NCI-H1048 (cell line): ENCODE measurements at places on chromosomes 16 and 17.

- no peak for DNase-seq
Measured at GRCh38 chr16:68764862-68765261, 27.8 kb downstream of the CDH1 start.

DNA sequence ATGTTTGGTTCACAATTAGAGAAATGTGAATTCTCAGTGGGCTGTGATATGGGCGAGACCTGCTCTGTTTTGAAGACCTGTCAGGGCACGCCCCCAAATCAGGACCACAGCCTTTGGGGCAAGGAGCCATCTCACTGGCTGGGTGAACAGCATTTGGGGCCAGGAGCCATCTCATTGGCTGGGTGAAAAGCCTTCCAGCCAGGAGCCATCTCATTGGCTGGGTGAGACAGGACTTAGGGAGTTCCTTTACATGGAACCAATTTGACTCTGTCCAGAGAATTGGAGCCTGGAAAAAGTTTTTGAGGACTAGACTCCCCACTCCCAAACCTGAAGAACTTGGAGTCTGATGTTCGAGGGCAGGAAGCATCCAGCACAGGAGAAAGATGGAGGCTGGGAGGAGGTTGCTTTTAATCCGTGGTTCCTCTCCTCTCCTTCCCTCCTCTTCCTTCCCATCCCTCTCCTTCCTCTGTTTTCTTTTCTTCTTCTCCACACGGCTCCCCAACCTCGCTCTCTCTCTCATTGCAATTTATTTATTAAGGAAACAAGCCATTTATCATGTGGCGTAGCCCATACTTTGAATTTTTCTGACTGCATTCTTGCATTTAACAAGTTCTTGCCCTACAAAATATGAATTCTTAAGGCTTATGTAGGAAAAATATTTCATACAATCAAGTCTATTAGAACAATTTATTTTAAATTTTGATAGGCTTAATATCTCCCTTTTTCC is 19.7 kb downstream of the FOXL1 start:
- DNase-seq, result no peak

DNA sequence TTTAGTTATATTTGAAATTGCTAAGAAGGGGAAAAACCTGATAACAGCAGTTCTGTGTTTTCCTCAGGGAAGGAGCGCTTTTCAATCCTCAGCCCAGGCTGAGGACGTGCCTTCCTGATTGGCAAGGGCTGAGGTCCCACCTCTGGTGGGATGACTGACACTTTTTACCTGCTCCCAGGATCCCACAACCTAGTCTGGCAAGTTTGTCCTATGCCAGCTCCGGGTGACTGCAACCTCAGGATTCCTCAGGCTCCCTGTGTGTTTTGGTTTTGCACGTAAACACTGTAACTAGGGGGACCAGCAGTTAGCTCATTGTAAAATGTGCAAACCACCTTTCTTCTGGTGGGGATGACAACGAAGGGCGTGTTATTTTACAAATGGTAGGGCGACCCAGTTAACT is 7.5 kb downstream of the MARCHF10 start:
- DNase-seq, result no peak

DNA sequence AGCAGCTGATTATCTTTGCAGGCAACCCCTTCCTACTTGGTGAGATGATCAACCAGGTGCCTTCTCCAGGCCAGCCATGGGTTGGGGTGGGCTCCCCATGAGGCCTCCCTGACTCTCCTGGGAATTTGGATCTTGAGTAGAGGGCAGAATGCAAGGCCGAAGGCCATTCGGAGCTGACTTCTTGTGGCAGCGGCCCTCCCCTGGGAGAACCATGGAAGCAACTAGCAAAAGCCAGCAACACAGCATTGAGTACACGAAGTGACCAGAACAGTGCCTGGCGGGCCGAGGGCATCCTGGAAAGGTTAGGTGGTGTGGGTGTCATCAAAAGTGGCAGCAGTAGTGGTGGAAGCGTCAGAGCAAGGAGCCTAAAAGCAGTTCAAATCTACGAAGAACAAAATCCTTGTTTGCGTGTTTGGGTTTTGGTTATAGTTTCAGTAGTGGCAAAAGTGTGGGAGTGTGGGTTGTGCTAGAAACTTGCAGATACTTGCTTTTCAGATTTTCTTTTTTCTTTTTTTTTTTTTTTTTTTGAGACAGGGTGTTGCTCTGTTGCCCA is 2.0 kb upstream of the ALDH3A1 start:
- no peak for DNase-seq

DNA sequence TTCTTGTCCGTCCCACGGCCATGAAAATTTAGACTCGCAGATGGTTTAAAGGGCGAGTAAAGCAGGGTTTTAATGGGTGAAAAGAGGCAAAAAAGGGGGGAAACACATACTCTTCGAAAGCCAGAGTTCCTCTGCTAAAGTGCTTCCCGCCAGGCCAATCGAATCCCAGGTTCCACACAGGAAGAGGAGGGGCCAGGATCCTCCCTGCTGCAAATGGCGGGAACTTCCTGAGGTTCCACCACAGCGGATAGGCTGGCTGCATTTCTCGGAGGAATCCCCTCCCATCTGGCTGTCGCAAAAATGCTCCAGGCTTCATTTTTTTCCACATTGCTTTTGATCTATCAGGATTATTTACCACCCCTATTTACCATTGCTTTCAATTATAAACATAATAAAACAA is 670.1 kb upstream of the CA10 start:
- no peak for DNase-seq

- no peak for DNase-seq
Measured at GRCh38 chr16:66976746-66977145, 11.6 kb upstream of the CES4A start.

DNA sequence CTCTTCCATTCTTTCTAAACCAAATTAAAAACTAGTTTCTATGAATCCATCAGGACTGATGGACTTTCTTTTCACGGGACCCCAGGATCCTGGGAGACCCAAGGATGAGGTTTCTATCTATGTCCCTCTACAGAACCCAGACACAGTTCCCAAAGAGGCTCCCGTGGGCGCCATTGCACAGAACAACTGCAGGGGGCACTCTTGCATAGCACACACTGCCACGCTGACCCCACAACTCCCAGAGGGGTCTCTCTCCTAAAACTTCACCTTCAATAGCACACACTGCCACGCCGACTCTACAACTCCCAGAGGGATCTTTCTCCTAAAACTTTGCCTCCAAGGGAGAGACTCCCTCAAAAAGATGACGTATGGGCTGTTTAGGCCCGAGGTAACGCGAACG is 9.0 kb downstream of the ABR start:
- no peak for DNase-seq

DNA sequence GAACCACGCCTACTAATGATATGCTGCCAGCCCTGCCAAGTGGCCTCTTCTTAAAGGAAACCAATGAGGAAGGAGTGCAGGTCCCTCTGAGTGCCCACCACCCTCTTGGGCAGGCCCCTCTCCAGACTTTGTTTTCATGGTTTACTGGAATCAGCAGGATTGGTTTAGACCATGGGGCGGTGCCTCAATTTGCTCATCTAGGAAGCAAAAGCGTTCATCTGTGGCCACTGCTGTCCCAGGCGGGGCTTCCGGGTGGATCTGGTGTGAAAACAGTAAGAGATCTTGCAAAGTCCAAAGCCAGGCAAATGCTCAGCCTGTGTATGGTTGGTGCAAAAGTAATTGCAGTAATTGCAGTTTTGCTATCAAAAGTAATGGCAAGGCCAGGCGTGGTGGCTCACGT is 71.3 kb downstream of the AMFR start:
- DNase-seq, result no peak

DNA sequence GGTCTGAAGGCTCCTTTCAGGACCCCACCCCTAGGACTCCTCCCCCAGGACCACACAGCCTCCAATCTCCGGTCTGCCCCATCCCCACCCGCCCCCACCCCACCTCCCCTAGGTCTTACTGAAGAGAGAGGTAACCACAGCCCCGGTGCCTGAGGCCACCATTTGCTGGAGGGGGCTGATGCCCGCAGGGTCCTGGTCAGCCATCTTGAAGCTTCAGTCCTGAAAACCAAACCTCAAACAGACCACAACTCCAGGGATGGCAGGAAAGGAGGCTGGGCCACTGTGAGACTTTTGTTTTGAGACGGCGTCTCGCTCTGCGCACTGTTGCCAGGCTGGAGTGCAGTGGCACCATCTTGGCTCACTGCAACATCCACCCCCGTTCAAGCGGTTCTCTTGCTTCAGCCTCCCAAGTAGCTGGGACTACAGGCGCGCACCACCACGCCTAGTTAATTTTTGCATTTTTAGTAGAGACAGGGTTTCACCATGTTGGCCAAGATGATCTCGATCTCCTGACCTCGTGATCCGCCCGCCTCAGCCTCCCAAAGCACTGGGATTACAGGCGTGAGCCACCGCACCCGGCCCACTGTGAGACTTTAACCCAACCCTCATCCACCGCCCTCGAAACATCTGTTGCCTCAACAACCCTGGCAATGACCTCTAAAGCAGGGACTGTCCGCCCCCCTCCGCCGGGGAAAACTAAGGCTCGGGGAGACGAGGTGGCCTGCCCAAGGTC is 1.1 kb downstream of the SLC25A39 start:
- no peak for DNase-seq
